ENCODE measurements at places on chromosomes 3 and 15.
A peak's percentile ranks its signal among the peaks of the same experiment; 100 is the strongest.

GRCh38 chr3:102619361-102619760 lies 184.5 kb downstream of the ZPLD1 start:
- DNase-seq, result no peak

GRCh38 chr3:39038165-39038564 lies 13.6 kb downstream of the SCN11A start:
- no peak for DNase-seq

- no peak for DNase-seq
Observed at GRCh38 chr15:66293419-66294156, at the start of gene DIS3L. Gene DIS3L, plus strand, starts transcription at chr15:66293568. Its CDS starts 29 bp downstream, at chr15:66293597.

DNA sequence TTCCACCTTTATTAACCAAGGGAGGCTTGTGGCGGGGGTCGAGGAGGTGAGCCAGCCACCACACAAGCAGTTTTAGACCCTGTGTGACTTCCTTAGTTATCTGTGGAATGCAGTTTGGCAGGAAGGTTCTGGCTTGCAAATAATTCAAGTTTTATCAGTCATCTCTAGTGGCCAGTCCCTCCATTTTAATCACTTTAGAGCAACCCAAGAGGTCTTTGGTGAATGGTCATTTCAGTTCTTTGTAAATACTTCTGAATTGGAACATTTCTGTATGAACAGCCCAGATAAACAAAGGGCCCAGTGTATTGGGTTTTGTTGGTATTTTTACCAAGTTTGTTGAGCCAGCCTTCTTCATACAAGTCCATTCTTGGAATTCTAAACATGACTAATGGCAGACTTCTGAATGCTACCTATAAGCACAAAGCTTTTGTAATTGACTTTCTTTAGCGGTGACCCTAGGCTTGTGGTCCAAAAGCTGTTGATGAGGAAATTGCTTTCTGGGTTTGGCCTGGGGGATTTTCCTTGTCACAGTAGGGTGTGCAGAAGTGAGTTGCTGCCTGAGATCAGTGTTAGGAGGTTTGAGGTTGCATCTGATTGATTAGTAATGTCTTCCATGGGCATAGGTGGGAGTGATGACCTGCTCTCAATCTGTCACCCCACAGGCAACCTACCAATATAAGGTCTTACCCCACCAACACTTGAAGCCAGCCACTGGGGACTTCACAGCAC lies 193.3 kb upstream of the TOPAZ1 start:
- DNase-seq, result no peak

- peak; percentile 7 for DNase-seq
Observed at GRCh38 chr3:69085833-69086722, 1.3 kb downstream of the ARL6IP5 start.

DNA sequence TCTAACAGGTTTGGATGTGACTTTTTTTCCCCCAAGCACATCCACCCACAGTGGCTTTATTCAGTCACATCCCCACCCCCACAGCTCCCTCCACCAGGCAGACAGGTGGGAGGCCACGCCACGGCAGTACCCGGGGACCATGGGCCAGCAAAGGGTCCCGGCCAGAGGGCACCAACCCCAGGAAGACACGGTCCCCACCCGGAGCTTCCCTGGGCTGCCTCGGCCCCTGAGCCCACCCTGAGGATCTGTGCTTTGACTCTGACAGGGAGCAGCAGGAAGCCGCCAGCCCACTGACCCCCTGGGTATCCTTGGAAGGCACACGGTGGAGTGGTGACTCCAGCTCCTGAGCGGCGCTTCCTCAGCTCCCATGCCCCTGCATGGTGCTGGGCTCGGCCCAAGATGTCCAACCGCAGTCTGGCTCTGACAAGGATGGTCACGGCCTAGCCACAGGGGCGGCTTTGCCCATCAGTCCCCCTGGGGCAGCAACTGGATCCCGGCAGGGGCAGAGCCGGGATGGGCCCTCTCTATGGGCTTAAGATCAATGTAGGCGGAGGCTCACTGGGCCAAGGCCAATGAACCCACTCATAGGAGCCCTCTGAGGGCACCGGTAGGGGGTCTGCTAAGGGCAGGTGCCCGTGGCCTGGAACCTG lies 66.2 kb upstream of the TTBK2 start:
- no peak for DNase-seq

DNA sequence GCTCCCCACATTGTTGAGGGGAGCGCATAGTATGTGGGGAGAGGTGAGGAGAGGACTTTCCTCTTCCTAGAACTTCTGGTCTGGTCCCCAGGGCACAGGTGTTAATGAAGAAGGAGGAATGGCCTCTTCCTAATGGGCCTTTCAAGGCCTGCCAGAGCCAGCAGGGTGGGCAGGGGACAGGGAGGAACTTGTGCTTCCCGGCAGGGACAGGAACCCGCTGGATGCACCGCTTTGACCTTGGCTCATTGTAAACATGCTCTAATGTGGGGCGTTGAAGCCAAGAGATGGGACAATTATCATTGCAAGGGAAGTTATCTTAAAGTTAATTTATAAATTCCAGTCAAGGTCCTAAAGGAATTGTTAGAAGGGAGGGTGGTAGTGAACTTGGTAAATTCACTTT lies 21.0 kb upstream of the CHRNB4 start:
- DNase-seq, result no peak

DNA sequence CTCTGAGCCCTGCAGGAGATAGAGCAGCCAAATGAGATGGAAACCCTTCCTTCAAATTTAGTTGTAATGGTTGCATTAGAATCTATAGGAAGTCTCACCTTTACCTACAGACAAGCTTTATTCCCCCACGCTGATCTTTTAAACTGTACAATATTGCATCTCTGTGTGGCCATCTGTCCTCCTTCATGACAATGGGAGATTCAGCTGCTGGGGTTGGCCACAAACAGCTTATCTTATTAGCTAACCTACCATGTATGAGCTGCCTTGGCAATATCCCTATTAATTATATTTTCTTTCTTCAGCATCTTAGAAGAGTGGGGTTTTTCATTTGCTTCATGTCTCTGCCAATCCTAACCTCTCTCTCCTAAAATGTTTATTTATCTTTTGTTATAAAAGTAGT lies 238.7 kb upstream of the NR2E3 start:
- DNase-seq, result no peak

- peak; percentile 19 for DNase-seq
Observed at GRCh38 chr3:39142067-39142466, 11.3 kb downstream of the CSRNP1 start.

- DNase-seq, result no peak
Observed at GRCh38 chr15:56353740-56354139, 11.5 kb upstream of the TEX9 start.

DNA sequence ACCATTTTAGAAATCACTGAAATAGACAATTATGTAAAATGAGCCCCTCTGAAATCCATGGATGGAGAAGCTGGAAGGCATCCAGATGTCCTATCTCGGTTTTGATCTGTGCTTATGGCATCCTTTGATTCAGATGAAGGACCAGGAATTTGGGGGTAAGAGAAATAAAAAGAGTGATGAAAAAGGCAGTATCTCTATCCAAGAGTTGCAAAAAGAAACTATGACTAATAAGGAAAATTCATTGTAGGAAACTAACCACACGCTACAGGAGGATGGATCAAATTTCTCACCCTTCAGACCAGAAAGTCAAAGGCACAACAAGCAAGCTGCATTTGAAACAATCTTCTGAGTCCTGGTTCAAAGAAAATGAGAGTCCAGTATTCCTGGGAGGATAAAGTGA lies 34.8 kb downstream of the SRGAP3 start:
- no peak for DNase-seq

DNA sequence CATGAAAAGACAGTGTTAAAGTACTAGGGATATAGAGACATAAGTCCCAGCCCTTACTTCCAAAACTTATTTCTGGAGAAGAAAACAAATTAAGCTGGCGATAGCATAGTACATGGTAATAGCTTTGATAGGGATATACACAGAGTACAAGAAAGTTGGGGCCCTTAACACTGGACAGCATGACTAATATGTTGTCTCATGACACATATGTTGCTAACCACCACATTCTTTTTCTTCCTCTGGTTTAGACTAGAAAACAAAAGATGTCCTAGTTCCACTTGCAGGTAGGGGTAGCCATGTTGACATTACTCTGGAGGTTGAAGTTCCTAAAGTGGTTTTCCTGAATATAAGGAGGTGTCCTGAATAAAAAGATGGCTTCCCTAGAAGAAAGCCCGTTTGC lies 75.3 kb downstream of the RFX7 start:
- DNase-seq, result no peak

GRCh38 chr15:84829428-84829827 lies 12.3 kb downstream of the ALPK3 start:
- no peak for DNase-seq

DNA sequence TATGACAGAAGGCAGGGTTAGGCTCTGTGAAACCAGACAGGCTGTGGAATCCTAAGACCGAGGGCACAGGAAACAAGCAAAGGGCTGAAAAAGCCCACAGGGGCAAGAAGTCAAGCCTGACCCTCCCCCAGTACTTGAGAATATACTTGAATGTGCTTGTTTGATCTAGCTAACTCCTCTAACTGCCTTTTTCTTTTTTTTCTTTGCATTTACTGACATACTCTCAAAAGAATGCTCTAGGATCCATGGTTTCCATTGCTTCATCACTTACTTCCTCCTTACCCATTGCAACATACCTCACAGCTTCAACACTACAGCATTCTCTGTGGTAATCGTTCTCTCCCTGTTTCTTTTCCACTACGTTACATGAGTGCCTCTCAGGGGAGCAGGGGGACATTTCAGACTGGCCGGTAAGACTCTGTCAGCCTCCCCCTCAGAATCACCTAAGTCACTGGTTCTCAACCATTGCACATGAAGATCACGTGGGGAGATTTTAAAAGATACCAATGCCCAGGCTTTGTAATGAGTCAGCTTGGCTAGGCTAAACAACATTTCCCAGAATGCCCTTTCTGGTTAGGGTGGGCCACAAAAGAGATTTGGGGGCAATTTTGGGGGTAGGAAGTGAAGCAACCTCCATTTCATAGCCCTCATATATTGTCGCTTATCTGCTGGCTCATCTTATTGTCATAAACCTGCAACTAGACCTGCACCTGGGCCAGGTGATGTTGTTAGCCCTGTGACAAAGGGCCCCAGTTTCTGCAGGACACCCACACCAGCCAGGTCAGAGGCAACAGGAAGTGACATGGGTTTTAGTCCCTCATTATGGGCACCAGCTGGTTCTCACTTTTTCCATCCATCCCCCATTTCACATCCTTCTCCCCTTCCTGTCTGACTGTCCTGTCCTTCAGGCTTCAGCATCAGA lies 24.6 kb upstream of the RSL24D1 start:
- DNase-seq, result no peak

GRCh38 chr3:146685050-146685814 lies 80.1 kb upstream of the PLSCR5 start:
- no peak for DNase-seq

DNA sequence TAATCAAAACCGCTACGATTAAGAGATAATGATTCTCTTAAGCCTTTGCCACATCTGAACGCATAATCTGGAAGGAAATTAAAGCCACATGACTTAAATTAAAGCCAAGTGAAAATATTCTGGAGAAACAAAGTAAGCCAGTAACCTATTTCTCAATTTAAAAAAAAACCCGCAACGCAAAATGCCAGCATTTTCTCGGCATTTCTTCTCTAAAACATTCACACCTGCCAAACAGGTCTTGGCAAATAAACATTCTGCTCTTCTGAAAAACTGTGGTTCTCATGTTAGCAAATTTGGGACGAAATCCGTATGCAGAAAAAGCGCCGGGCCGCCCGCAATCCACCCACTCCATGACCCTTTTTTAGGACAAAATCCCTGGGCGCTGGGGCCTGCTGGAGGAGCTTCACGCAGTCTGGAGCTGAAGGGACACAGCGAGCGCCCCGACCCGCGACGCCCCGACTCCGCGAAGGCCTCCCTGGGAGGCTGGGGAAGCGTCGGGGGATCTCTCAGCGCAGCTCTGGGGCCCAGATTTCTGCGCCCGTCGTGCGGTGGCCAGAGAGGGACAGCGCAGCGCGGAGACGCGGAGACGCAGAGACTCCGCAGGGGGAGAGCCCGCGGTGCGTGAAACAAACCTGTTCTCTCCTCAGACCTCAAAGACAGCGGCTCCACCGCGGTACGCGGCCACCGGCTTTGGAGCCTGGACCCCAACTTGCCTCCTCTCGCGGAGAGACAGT lies 471 bp downstream of the NKIRAS1 start:
- DNase-seq, result no peak

GRCh38 chr3:101725890-101726275 lies 1.5 kb downstream of the CEP97 start:
- DNase-seq, result no peak
